ENCODE measurements at places on chromosomes 2 and 18. TPM values are rescaled to one million over a fixed set of nuclear protein-coding genes. Genes with fewer than 3 reads are reported as not detected.

- H3K27me3 ChIP-seq, result peaks cover 21% of the 10 kb centered on the region
- DNase-seq, result no peak
- peaks cover 17% of the 10 kb centered on the region for H3K4me1 ChIP-seq
- no peak overlapping the region for H3K4me3 ChIP-seq
- no peaks in the 10 kb centered on the region for H3K36me3 ChIP-seq
These were observed 34.6 kb upstream of the IL37 start for GRCh38 chr2:112876257-112876970.

GRCh38 chr2:227125506-227125905 is 38.5 kb downstream of the COL4A4 start:
- no peak overlapping the region for H3K27ac ChIP-seq
- H3K36me3 ChIP-seq, result no peaks in the 10 kb centered on the region
- no peak overlapping the region for H3K4me3 ChIP-seq
- no peak for DNase-seq
- H3K27me3 ChIP-seq, result peaks cover 8% of the 10 kb centered on the region

The SLC8A1 gene
- 1.8 TPM for total RNA-seq

- H3K4me3 ChIP-seq, result no peak overlapping the region
- H3K36me3 ChIP-seq, result no peaks in the 10 kb centered on the region
- DNase-seq, result no peak
These were observed 135.1 kb upstream of the CTDP1 start for GRCh38 chr18:79544386-79544963.

All from activated T-helper 1 cell treated with anti-CD3 and anti-CD28 coated beads, Interleukin-12 subunit alpha, Interleukin-12 subunit beta, Interleukin-2, Interleukin-4 antibody, amounts not matched to agents 30 ng/mL and 10 ng/mL and 1 ng/mL, durations not matched to agents 14 hours and 24 hours and 36 hours (primary cell).